ENCODE measurements at places on chromosomes 12 and 14.
A peak's percentile ranks its signal among the peaks of the same experiment; 100 is the strongest.

DNA sequence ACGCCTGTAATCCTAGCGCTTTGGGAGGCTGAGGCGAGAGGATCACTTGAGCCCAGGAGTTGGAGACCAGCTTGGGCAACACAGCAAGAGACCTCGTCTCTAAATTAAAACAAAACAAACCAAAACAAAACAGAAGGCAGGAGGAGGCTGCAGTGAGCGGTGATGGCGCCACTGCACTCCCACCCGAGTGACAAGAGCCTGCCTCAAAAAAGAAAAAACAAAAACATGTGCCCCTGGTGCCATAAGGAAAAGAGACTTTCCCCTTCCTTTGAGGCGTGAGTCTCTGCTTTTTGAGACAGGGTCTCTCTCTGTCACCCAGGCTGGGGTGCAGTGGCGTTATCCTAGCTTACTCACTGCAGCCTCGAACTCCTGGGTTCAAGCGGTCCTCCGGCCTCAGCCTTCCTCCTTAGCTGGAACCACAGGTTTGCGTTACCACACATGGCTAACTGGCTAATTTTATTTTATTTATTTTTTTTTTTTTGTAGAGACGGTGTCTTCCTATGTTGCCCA lies 9.0 kb upstream of the EAPP start:
- no peak for DNase-seq

DNA sequence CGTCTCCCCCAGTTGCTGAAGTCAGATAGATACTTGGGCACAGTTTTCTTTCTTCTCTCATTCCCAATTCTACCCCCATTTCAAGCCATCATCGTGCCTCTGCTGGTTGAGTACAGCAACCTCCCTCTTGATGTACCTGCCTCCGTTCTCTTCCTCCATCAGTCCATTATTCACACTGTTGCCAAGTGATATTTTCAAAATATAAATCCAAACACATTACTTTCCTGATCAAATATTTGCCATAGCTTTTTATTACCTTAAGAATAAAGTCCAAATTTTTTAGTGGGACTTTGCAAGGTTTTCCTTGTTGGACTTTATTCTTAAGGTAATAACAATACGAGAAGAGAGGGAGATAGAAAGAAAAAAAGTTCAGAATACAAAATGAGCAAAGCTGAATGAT lies 18.6 kb upstream of the SSPN start:
- DNase-seq: no peak

DNA sequence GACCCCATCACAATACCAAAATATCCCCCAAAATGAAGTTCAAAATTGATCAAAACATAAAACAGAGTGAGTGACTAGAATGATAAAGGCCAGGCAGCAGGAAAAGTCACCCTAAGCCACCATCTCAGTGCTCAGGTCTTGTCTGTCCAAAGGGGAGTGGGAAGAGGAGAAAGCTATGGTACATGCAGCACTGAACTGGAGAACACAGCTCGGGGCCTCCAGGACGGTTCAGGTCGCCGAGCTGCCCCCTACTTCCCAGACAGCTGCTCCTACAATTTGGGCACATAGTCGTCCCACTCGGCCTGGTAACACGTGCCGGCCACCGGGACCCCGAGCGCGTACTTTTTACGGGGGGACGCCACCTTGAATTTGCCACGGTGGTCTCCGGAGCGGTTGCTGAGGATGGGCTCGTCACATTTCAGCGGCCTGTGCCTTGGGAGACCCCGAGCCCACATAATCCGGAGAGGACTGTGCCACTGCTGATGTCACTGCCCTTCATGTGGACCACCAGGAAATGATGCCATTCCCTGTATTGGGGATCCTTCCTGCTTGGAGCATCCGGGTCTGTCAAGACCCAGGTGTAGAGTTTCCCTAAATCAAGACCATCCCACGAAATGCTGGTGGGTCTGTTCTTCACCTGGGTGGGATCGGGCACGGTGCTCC lies 31.6 kb downstream of the AK7 start:
- no peak for DNase-seq

GRCh38 chr12:11863478-11863906 lies 207.2 kb upstream of the BCL2L14 start:
- no peak for DNase-seq

GRCh38 chr14:52023518-52023917 lies 34.2 kb downstream of the RTRAF start:
- no peak for DNase-seq

DNA sequence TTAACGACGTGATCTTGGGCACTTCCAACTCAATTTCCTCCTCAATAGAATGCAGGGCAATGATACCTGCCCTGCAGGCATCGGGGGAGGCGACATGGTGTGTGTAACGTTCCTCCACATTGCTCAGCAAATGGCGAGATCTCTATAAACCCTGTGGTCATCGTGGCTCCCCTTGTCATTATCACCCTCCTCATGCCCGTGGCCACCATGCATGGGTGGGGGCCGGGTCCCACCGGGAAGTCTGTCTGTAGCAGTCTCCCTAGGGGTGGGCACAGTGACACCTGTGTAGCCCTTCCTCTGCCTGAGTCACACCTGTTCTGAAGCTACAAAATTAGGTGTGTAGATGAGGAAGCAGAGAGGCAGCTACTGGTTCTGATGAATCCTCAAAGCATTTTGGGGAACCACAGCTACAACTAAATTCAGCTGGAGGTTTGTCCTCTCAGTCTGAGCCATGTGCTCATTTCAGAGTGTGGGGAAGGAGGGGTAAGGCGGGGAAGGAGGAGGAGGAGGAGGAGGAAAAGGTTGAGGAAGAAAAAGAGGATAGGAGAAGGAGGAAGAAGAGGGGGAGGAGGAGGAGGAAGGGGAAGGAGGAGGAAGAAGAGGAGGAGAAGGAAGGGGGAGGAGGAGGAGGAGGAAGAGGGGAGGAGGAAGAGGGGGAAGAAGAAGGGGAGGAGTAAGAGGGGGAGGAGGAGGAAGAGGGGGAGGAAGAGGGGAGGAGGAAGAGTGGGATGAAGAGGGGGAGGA lies 11.0 kb upstream of the CACNA2D4 start:
- DNase-seq: no peak

GRCh38 chr14:95196826-95197545 lies 39.7 kb upstream of the DICER1 start:
- DNase-seq: no peak

- DNase-seq: no peak
Measured at GRCh38 chr12:45224311-45224710, 8.4 kb downstream of the ANO6 start.

GRCh38 chr14:103496776-103497175 lies 25.9 kb downstream of the CKB start:
- DNase-seq: no peak

DNA sequence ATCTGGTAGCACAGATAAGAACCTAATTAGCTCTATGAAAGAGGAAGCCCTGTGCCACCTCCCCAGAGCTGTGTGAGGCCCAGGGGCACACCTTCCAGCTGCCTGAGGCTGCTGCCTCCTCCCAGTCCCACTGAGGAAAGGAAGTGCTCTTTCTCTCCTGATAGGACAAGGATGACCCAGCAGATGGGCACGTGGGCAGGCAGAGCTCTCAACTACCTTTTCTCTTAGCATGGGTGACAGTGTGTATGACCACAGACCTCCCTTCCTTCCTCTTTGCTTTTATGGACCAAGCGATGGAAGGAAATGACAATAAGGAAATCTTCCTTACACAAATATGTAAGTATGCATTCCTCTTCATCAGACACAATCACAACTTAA lies 127.6 kb upstream of the AMIGO2 start:
- no peak for DNase-seq

DNA sequence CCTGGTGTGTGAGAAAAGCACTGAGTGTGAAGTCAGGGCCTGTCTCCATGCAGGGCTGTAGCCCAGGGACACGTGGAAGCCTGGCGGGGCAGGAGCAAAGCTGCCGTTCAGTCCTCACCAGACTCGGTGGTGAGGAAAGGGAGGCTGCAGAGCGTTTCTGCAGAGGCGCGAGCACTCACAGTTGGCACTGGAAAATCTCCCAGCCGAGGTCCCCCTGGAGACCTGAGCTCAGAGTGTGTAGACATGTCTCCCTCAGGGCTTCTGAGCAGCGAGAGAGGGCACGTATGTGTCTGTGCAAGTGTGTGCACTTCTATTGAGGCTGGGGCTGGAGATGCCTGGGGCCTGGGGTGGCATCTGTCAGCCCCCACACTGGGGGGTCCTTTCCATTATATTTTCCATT lies 11.0 kb upstream of the HHIPL1 start:
- DNase-seq: no peak

DNA sequence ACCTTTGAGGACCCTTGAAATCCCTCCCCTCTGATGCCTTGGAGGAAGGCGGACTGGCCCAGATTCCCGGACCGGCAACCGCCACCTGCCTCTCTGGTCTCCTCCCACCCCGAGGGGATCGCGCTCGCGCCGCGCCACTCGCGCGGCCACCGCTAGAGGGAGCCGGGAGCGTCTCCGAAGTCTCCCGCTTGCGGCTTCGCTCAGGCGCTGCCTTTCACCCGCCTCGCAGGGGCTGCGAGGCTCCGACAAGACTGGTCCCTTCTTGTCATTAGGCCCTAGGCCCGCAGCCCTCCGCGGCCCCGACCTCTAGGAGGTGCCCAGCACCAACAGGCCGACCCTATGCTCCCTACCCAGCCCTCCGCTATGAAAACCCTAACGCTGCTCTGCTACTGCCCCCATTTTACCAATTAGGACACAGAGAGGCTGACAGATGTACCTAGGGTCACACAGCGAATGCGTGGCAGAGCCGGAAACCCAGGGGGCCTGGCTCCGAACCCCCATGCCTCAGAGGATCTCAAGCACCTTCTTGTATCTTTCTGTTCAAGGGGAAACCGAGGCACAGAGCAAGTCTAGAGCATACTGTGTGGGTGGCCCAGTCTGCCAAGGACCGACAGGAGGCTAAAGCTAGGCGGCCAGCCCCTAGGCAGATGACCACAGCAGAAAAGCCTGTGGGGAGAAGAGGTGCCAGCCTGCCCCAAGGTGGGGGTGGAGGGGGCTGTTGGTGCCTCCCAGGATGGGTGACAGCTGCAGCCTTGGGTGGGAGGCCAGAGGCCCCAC lies 21.4 kb upstream of the VSX2 start:
- peak; percentile 55 for DNase-seq

DNA sequence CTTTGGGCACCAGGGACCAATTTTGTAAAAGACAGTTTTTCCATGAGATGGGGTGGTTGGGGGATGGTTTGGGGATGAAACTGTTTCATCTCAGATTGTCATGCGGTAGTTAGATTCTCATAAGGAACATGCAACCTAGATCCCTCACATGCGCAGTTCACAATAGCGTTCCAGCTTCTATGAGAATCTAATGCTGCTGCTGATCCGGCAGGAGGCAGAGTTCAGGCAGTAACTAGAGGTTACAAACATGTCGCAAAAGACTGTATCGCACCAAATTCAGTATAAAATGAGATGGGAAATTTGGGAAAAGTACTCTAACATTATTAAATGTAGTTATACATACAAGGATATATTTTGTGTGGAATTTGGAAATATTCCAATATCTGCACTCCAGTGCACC lies 213.2 kb upstream of the LRFN5 start:
- DNase-seq: no peak

DNA sequence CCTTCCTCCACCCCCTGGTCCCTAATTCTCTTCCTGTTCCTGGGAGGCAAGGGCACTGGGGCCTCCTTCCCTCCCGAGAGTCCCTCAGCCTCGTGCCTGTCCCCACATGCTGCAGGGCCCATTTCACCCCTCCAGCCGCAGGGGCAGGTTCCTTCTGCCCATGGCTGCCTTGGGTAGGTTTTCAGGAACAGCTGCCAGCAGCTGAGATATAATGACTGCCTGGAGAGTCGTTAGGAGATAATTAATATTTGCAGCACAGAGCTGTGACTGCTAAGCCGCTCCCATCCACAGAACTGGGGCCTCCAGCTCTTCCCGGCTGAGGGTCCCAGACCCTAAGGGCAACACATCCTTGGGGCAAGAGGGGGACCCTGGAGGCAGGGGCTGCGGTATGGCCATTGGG lies 211.9 kb upstream of the LHX5 start:
- no peak for DNase-seq

- no peak for DNase-seq
Measured at GRCh38 chr14:74685056-74685455, 27.8 kb downstream of the AREL1 start.

GRCh38 chr12:3042826-3043225 lies 34.4 kb upstream of the TSPAN9 start:
- DNase-seq: no peak

DNA sequence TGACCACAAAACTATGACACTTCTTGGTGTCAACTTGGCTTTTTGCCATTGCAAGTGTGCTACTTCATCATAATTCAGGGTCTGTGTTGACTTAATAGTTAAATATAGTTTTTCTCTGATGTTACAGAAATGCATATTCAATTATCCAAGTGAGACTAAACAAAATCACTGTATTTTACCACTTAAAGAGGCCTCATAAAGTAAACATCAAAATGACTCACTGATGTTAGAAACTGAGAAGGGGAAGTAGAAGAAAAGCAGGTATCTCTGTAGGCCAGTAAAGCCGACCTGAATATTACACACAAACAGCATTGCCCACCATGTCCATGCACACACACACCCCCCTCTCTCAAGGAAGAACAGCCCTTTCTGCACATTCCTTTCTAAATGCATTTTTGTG lies 55.4 kb downstream of the RPAP3 start:
- DNase-seq: no peak
